ENCODE measurements at places on chromosomes 16 and 17.

GRCh38 chr17:65145743-65146142 is 8.6 kb downstream of the RGS9 start:
- no peaks in the 10 kb centered on the region for H3K36me3 ChIP-seq
- peaks cover 7% of the 10 kb centered on the region for H3K27me3 ChIP-seq
- no peak overlapping the region for H3K27ac ChIP-seq
- H3K4me3 ChIP-seq, result no peak overlapping the region
- H3K4me1 ChIP-seq, result no peaks in the 10 kb centered on the region
- DNase-seq, result no peak

DNA sequence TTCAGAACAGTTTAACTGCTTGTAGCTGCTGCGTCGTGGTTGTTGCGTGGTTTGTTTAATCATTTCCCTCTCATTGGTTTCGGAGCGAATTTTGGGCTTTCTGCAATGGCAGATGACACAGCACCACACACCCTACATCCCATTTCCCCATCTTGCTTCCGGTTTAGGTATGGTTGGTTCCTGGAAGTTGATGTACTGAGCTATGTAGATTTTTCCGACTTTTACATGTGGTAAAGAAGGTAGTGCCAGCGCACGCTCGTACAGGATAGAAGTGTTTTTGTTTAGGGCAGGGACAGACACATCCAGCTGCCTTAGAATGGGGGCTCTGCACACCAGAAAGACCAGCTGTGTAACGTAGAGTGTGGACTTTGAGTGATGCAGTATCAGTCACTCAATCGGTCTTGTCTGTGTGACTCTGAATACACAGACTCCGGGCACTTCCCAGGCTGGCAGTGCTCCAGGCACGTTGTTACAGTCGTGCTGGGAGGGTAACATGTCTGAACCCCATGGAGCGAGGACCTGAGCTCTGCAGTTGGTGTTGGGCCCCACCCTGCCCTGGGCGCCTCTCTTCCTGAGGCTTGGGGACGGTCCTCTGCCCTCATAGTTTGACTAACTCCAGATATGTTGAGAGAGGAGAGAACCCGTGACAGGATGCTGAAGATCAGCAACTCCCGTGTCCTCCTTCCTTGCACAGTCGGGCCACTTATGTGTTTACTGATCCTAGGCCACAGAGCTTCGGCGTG is 172.0 kb upstream of the CHMP6 start:
- DNase-seq, result no peak
- H3K4me1 ChIP-seq, result peaks cover 51% of the 10 kb centered on the region

DNA sequence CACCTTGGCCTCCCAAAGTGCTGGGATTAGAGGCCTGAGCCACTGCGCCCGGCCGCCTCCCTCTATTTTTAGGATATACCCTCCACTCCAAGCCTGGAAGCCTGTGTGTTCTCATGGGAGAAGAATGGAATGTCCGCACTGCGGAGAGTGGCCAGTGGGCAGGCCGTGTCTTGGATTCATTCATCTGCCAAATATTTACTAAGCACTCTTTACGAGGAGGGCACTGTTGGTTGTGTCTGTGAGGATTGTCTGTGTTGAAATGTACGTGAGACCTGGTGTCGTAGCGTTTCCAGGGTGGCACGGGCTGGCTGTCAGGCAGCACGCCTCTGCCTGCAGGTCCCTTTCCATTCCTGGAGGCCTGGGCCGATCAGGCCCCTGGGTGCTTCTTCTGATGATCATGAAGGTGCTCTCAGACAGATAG is 19.2 kb downstream of the PGS1 start:
- H3K27ac ChIP-seq, result no peak overlapping the region
- H3K4me3 ChIP-seq, result no peak overlapping the region
- no peak for DNase-seq
- peaks cover 33% of the 10 kb centered on the region for H3K36me3 ChIP-seq
- H3K27me3 ChIP-seq, result no peaks in the 10 kb centered on the region

DNA sequence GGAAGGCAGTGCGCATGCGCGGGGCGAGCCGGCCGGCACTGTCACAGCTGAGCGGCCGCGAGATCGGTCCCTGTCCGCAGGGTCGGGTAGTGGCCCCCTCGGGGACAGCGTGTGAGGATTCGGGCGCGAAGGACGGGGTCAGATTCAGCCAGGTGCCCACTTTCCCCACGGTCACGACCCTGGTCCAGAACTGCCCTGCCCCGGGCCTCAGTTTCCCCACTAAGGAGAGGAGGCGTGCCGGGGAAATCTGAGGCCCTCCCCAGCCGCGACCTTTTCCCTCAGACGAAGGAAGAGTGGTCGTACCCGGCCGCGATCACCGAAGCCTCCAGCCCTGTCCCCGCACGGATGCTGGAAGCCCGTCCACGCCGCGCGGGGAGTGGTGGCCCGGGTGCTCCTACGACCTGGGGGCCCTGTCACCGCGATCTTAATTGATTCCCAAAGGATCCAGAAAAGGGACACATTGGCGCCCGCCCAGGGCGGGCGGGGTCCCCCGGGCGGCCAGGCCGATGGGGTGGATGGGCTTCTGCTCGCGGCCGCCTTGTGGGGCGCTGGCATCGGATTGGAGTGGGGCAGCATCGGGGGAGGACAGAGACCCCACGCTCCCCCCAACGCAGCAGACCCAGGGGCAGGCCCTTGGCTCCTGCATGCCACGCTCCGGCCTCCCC is 57.7 kb downstream of the SRL start:
- no peak for DNase-seq
- H3K27ac ChIP-seq, result no peak overlapping the region
- peaks cover 10% of the 10 kb centered on the region for H3K4me1 ChIP-seq
- no peaks in the 10 kb centered on the region for H3K36me3 ChIP-seq
- H3K4me3 ChIP-seq, result peak overlapping the region; percentile 87

DNA sequence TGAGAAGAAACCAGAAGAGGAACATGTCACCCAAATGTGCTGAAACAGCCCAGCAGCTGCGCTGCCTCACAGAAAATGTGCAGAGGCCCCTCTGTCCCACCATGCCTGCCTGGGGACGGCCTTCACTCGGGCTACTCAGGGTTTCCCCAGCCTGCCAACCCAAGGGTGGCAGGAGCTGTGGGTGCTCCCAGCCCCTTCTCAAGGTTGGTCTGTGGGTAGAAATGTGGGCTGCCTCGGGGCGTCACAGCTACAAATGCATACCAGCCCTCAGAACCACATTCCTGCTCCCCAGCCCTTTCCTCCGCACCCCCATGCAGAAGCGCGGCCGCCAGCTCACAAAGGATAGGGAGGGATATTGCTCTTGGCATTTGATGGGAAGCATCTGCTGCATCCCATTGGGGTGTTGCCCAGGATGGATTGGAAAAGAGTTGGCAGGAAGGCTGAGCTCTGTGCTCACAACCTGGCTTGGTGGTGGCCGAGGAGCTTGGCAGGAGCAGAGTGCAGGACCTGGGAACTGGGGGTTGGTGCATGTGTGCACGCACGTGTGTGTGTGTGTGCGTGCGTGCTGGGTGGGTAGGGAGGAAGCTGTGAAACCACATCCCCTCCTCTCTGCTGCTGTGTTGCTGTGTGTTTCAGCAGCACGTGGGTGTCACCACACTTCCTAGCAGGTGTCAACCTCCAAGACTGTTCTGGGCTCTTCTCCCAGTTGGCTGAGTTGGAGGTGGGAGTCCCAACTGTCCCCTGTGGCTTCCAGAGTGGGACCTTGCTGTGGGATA is 304.4 kb downstream of the SEC14L1 start:
- H3K36me3 ChIP-seq, result peaks cover 4% of the 10 kb centered on the region
- H3K4me1 ChIP-seq, result peaks cover 95% of the 10 kb centered on the region
- H3K27me3 ChIP-seq, result no peaks in the 10 kb centered on the region
- H3K27ac ChIP-seq, result peak overlapping the region; percentile 99
- DNase-seq, result peak; percentile 85
- peak overlapping the region; percentile 85 for H3K4me3 ChIP-seq
